ENCODE measurements at places on chromosomes 11 and 22. TPM values are rescaled to one million over a fixed set of nuclear protein-coding genes. Genes with fewer than 3 reads are reported as not detected.

The OR52N4 gene
- not detected for total RNA-seq

The OR4A47 gene
- total RNA-seq = not detected

The DKK3 gene
- 81.0 TPM for total RNA-seq

The MMP12 gene
- not detected for total RNA-seq

The MS4A12 gene
- total RNA-seq = not detected

The ALG9 gene
- 60.2 TPM for total RNA-seq

Data from uterus (tissue), 4 donors.